HTR-8/SVneo (cell line): ENCODE measurements at places on chromosomes 5 and 9.

DNA sequence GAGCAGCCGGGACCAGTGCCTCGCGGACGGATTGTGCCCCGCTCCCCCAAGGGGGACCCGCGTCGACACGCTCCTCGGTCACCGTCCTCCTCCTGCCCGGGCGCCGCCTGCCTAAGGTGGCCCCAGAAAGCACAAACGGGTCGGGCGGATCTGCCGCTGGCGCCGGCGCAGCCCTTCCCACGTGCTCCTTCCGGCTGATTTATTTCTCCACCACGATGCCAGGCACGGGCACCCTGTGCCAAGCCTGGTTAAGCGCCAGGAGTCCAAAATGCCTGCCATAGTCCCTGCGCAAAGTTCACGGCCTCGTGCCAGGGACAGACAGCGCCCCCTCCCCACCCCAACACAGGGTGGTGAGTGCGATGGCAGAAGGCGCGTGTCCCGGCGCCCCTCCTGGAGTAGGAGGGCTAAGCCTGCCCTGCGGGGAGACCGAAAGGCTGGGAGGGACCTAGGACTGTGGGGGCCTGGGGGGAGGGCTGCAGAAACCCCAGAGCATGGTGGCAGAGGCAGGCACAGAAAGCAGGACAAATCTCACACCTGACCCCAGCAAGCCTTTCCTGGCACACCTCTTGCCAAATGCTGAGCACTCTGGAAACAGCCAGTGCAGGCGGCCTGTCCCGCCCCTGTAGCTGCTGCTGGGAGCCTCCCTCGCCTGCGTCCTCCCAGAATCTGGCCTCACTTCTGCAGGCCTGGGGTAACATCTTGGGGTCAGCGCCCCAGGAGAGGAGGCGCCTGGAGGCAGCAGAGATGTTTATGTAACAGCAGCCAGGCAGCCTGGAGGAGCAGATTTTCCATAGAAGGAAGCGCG lies 1.1 kb upstream of the NOTCH1 start:
- DNase-seq: no peak

DNA sequence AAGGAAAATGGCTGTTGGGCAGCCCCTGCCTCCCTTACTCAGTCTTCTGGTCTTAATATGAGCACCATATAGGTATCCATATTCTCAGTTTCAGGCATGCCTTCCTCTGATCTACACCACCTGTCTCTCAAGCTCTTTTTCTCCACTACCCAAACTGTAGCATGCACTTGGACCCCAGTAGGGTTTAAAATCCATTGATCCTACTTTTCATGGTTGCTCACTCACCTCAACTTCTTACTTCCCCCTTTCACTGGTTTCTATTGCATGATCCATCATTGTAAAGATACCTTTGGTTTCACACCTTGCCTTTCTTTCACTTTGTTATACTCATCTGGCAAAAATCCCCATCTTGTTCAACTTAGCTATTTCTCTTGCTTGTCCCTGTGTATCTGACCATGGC lies 159.4 kb downstream of the KDM4C start:
- no peak for DNase-seq

- no peak for DNase-seq
Observed at GRCh38 chr5:150626853-150627276, 13.6 kb upstream of the SYNPO start.

GRCh38 chr5:140073296-140073695 lies 30.2 kb upstream of the NRG2 start:
- DNase-seq: peak; percentile 12

- DNase-seq: no peak
Observed at GRCh38 chr9:121857928-121858327, 206.5 kb downstream of the DAB2IP start.
